ENCODE measurements at places on chromosomes 12 and 14.

DNA sequence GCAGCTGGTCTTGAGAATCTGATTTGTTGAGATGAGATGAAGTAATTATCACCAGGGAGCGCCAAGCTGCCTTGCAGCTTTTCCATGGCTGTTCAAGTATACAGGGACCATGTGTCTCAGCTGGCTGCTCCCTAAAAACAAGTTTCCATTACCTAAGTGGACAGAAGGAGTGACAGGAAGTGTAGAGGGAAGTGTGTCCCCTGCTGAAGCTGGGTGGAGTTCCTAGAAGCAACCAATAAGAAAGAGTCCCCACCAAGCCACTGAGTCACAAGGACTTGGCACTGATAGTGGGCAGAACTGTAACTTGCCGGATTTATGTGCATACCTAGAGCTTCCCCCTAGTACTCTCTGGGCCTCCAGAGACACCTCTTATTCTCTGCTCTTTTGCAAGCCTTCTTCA lies 1.5 kb upstream of the GPX2 start:
- no peak for DNase-seq

GRCh38 chr14:95463171-95463901 lies 53.1 kb downstream of the SYNE3 start:
- DNase-seq, result no peak

- DNase-seq, result no peak
Measured at GRCh38 chr12:89943463-89943862, 234.8 kb upstream of the ATP2B1 start.

- DNase-seq, result peak; percentile 17
Measured at GRCh38 chr12:63844391-63845341, at the start of gene SRGAP1. Gene SRGAP1, plus strand, starts transcription at chr12:63844700. Its CDS starts 117 bp downstream, at chr12:63844817.

GRCh38 chr12:1862973-1863372 lies 42.6 kb downstream of the LRTM2 start:
- DNase-seq, result no peak

DNA sequence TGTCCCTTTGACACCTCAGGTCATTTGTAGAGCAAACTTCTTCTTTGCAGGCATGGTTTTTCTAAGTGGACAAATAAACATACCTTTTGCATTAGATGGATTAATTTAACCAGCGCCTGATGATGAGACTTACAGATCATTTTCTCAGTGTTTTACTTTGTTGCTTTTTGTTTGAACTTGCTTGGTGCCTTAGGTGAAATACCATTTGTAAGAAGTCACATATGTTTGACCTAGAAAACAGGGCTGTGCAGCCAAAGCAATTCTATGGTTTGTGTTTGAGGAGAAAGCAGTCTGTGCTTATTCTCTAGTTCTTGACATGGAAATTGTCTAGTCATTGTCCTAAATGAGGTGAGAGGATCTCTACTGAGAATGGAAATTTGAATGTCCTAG lies 111.1 kb downstream of the DIP2B start:
- no peak for DNase-seq

DNA sequence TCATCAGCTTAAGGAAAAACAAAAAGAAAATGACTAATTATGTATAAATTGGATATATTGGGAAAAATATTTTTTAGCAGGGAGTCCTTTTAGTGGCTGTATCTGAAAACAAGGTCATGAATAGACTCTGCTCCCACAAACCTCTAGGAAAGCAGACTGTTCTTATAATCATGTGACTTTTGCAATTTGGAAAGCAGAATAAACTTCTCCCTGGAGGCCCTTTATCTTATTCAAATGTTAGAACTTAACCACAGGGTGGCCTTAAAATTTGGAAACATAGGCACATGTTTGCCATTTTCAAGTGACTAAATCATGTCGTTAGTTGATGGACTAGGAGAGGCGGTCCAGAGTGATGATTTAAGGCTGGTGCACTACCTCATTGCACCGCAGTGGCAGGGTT lies 196.6 kb upstream of the KRR1 start:
- no peak for DNase-seq

GRCh38 chr12:110641521-110641920 lies 27.6 kb downstream of the TCTN1 start:
- no peak for DNase-seq

DNA sequence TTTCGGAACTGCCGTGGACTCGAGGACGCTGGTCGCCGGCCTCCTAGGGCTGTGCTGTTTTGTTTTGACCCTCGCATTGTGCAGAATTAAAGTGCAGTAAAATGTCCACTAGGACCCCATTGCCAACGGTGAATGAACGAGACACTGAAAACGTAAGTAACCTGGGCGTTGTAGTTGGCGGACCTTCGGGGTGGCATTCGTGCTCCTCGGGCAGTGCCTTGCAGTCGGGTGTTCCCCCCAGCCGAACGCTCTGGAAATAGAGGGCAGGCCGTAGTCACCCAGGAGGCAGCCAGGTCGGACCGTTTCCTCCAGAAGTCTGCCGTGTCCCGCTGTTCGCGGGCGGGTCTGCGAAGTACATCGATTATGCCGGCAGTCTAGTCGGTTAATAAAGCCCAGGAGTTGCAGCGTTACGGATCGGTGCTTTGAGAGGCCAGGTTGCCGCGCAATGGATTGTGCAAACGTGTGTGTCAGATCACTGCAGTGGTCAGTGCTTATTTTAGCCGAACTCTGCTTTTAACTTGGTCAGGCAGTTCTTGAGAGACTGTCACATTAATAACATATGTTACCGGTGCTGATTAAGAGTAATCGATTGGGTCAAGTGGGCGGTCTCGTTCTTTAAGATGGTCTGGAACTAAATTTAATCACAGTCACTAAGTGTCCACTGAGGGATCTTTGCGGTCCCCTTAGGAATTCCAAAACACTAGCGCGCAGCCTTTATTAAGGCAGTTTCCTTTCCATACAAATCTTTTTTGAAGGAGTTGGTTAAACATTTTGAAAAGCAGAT lies 906 bp downstream of the MARK3 start:
- no peak for DNase-seq

- peak; percentile 65 for DNase-seq
Measured at GRCh38 chr12:55830601-55831446, 1.4 kb upstream of the DNAJC14 start.

DNA sequence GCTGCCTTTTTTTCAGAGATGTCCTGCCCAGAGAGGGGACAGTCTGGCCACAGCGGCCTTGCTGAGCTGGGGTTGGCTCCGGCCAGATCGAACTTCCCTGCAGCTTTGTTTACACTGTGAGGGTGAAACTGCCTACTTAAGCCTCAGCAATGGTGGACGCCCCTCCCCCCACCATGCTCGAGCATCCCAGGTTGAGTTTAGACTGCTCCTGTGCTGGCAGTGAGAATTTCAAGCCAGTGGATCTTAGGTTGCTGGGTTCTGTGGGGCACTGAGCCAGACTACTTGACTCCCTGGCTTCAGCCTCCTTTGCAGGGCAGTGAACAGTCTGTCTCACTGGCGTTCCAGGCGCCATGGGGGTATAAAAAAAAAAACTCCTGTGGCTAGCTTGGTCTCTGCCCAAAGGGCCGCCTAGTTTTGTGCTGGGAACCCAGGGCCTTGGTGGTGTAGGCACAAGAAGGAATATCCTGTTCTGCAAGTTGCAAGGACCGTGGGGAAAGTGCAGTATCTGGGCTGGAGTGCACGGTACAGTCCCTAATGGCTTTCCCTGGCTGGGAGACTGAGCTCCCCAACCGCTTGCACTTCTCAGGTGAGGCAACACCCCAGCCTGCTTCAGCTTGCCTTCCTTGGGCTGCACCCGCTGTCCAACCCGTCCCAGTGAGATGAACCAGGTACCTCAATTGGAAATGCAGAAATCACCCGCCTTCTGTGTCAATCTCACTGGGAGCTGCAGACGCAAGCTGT lies 79.1 kb downstream of the LRIG3 start:
- no peak for DNase-seq

DNA sequence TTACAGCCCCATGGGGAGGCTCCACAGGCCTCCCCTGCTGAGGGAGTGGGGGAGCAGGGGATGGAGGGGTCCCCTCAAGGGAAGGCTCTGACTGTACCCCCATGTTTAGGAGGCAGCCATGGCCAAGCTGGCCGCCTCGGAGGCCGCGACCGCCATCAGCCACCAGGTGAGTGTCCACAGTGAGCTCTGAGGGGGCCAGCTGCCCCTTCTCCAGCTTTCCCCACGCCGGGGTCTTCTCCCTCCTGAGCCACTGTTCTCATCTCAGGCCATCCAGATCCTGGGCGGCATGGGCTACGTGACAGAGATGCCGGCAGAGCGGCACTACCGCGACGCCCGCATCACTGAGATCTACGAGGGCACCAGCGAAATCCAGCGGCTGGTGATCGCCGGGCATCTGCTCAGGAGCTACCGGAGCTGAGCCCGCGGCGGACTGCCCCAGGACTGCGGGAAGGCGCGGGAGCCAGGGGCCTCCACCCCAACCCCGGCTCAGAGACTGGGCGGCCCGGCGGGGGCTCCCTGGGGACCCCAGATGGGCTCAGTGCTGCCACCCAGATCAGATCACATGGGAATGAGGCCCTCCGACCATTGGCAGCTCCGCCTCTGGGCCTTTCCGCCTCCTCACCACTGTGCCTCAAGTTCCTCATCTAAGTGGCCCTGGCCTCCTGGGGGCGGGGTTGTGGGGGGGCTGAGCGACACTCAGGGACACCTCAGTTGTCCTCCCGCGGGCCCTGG lies 13.6 kb downstream of the ACADS start:
- no peak for DNase-seq

DNA sequence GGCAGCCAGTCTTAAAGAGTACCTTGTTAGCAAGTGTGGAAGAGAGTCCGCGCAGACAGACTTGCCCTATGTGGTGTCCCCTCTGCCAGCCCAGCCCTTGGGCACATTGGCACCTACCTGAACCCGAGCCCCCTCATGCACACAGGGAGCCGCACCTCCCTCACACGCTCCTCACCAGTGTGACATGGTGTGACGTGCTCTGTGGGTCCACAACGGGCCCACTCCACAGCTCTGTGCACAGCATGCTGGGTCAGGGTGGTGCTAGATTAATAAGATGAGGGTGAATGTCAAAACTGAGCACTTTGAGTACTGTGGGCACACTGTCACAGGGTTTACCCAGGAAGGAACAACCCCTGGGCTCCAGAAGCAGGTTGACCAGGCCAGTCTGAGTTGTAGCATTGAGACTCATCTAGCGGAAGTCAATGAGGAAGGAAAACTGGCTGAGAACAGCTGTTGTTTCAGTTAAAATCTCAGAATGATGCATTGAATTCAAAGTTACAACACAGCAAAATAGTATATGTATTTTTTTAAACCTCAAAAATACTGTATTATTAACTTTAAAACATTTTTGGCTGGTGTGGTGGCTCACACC lies 53.4 kb upstream of the AMN start:
- DNase-seq, result no peak

- DNase-seq, result no peak
Measured at GRCh38 chr14:99531251-99532096, 50.3 kb downstream of the CCNK start.

DNA sequence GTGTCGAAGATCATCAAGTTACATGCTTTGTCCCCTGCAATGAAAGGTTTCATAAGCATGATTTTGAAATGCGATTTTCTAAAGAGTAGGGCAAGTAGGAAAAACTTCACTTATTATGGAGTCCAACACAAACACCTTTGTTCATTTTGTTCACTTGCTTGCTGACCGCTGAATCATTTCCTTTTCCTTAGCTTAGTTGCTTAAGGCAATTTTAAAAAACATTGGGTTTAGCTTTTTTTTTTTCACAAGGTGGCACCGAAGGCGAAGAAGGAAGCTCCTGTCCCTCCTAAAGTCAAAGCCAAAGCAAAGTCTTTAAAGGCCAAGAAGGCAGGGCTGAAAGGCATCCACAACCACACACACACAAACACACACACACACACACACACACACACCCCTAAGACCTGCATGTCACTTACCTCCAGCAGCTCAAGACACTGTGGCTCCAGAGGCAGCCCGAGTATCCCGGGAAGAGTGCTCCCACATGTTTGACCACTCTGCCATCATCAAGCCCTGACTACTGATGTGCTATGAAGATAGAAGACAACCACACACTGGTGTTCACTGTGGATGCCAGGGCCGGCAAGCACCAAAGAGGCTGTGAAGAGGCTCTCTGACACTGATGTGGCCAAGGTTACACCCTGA lies 11.4 kb downstream of the MANSC1 start:
- DNase-seq, result no peak

GRCh38 chr14:41957459-41957858 lies 350.8 kb downstream of the LRFN5 start:
- no peak for DNase-seq

GRCh38 chr12:75548879-75549278 lies 37.5 kb upstream of the KRR1 start:
- no peak for DNase-seq

- peak; percentile 75 for DNase-seq
Measured at GRCh38 chr14:53953002-53953827, 3.4 kb downstream of the BMP4 start.

DNA sequence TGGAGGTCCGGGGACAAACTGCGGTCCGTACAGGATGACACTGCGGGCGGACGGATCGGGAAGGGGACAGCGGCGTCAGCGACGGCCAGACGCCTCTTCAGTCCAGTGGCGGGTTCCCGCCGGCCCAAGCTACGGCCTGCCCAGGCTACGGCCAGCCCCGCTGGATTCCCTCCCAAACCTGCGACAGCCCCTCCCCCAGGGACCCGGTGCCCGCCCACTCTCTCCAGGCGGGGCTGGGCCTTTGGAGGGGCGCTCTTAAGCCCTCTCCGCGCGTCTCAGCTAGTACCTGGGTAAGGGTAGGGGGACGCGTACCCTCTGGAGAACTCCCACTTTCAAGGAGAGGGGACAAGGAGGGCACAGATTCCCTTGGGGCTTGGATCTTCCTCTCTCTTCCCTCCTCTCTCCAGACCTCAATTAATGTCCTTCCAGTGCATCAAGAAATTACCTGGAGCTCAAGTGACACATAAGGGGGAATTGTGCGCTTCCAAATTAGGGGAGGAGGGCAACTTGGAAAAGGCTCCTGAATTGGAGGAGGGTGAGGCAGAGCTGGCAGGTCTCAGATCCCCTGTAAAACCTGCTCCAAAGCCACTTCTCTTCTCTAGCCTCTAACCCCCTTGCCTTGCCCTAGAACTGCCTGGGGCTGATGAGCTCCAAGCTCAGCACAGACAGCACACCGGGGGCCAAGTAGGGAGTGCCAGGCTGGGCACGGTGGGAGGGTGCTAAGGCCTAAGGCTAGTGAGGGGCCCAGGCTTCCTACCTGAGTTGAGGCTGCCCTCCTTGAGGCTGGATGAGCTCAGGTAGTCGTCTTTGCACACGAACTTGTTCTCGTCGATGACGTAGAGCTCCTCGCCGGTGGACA lies 3.1 kb downstream of the LHX5 start:
- DNase-seq, result no peak

- DNase-seq, result no peak
Measured at GRCh38 chr14:87615047-87615446, 377.9 kb downstream of the GALC start.

- DNase-seq, result no peak
Measured at GRCh38 chr14:65866886-65867285, 454.4 kb downstream of the FUT8 start.
